ENCODE measurements at places on chromosomes 2 and 18.

DNA sequence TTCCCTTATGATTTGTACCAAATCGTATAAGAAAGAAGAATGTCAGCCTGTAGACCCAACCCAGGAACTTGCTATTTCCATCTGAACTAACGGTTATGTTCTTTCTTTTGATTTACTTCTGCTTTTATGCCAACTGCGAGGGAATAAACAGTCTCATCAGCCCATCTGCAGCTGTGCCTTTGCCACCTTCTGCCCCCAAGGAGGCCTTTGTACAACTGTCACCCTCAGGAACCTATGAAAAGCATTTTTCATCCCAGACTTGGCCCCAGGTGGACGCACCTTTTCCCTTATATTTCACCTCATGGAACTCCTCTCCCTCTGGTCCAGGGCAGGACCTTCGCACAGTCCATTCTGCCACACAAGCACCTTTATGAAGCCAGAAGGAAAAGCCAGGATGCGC, 109.8 kb downstream of the AOX1 start:
- DNase-seq = no peak

DNA sequence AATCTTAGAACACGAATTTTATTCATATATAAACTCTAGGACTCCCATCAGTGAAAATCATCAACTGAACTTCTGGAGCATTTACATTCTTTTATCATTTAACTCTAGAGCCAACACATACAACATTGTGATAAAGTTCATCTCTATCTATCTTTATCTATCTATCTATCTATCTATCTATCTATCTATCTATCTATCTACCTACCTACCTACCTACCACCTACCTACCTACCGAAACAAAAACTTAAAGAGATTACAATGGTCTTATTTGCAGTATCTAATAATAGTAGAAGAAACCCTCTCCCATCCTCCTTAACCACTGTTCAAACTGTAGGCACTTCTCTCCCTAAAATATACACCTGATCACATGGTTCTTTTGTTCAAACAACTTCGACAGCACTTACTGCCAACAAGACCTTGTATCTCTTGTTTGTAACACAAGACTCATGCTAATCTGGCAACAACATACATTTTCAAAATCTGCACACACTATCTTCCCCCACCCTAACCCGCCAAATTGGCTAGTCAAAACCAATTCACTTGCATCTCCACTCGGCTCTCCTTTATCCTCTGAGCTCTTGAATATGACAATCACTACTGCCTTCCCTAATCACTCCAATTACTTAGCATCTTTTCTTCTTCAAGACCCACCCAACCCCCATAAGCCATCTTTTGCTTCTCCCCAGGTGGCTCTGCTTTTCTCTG, 69.0 kb downstream of the GORASP2 start:
- no peak for DNase-seq

GRCh38 chr2:127527001-127527804, 914 bp upstream of the IWS1 start:
- no peak for DNase-seq

DNA sequence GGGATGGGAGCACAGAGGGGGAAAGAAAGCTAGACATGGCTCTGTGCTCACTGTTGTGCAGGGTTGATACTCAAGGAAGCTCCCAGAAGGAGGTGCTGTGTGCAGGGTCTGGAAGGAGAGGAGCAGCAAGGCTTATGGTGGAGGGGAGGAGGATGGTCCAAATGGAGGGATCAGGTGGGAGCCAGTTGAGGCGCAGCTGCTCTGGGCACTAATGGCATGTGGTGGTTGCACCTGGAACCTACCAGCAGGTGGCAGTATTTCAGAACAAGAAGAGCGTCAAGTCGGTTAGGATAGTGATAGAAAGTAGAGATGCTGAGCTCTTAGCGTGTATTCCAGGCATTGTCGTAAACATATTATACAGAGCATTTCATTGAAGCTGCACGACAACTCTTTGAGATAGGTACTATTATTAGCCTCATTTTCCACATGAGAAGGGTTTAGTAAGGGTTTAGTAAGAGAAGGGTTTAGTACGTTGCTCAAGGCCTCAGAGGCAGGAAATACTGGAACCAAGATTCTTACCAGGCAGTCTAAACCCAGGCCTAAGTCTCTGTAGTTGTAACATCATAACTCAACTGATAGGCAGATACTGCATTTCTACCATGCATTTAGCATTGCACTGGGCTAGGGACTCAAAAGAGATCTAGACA, 223.7 kb downstream of the CYP26B1 start:
- peak; percentile 36 for DNase-seq

DNA sequence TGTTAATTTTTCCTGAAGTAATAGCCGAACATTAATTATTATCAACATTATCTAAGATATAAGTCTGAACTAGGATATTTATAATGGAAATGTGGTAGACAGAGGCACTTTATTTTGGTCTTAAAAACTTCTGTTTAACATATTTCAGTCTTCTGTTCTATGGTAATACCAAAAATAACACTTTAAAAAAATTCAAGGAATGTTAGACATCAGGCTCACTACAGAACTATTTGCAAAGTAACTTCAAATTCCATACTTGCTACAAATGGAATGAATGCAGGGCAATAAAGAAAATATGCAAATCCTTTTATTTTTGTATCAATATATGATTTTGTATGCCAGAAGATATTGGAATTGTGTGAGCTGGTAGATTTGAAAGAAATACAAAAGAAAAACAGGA, 345.5 kb upstream of the DSEL start:
- no peak for DNase-seq

DNA sequence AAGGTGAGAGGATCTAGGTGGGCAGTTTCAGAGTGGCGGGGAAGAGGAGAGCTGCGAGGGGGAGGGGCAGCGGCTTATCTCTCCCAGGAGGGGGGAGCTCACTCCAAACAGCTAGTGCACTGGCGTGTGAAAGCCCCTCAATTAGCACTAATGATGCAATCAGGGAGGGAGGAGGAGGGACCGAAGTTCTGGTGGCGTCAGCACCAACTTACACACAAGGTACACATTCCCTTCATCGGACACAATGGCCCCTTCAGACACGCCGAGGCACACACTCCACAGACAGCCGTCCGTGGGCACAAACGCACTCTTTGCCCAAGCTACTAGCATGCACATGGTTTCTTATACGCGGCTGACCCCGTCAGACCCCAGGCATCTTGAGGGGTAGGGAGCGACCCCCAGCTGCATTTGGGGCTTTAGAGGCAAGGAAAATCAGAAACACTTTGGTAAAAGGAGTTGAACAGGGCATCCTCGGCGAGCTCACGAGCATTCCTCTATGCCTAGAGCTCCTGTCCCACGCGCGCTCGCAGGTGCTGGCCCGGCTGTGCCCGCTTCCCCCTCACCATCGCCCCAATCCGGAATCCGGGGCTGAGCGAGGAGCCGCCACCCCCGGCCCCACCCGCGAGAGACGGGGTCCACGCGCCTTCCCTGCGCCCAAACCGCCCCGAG, 868 bp upstream of the PKDCC start:
- peak; percentile 7 for DNase-seq

- DNase-seq = no peak
Observed at GRCh38 chr18:36314098-36314497, 16.6 kb downstream of the FHOD3 start.

GRCh38 chr2:230636684-230637271, 75.9 kb upstream of the CAB39 start:
- DNase-seq = no peak

- DNase-seq = no peak
Observed at GRCh38 chr2:132715386-132716351, 45.7 kb upstream of the LYPD1 start.

DNA sequence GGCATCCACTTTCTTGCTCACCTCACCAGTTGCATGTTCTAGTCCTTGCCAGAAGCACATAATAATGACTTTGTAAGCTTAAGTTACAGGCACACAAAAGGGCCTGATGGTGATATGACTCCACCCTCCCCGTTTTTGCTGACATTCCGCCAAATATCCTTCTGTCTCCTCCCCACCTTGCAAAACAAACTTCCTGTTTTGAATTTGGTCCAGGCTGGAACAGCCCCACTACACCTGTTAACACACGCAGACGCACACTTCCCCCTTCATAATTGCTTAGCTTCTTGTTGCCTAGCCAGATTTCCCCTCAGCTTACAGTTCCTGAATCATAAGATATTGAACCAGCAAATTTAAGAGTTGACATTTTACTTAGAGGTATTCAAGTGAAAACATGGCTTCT, at the start of gene MGAT5:
Gene MGAT5, plus strand, starts transcription at position 269 of the 400 bp plus-strand sequence. CDS start 332 bp downstream, outside the sequence.
- DNase-seq = no peak

DNA sequence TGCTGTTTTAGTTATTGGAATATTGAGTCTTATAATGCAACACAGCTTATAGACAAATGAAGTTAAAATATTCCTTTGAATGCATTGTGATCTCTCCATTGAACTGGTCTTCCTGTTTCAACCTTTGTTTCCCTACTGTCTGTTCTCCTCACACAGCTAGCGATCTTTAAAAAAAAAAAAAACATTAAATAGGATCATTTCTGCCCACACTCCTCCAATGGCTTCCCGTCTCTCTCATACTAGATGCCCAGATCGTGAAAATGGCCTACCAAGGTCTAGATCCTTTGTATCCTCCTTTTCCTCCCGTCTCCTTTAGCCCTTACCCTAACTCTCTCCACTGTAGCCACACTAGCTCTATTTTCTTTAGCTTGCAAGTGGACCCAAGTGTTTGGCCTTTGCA, 2.4 kb downstream of the FAM171B start:
- DNase-seq = no peak

DNA sequence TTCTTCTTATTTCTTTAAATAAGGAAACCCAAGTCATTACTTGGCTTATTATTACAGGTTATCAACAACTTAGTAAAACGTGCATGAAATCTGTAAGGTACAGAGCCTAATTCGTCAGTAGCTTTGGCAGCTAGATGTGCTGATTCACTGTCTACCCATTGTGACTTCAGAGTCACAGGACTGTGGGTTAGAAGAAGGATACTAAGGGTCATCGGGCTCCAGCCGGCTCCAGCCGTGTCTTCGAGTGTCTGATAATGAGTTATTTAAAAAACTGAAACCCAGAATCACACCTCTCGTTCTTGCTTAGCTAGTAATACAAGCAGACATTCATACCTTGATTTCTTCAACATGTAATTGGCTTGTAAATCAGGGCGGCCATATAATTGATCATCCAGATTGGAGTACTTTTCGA, 170.5 kb downstream of the FMNL2 start:
- no peak for DNase-seq

DNA sequence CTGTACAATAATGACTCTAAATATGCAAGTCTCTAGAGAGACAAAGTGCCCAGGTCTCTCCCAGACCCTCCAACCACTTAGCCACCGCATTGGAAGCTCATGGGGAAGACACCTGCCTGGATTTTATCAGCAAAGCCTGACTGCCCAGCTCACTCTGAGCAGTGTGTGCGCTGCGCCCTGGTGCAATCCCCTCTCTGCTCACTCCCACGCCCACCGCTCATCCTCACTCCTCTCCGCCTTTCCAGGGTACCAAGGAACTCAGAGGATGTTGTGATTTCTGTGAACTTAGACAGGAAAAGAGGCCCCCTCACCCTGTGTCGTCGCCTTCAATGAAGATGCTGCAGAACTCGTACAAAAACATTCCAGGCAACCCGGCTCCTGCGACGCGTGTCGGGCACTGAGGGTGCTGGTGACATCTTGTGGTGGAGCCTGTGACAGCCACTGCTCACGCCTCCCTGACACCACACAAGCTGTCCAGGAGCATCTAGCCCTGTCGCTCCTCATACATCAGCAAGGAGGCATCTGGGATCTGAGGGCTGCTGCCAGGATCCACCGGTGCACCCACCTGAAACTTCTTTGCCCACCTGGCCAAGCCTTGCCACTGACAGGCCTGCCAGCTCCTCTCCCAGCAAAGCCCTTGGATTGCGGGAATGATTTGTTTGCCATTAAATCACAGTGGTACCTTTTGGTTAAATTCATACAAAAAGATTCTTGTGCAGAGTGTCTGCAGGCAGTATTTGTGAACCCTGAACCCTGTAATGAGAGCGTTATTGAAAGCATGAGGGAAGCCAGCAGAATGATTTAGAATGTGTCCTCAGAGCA, 220.4 kb downstream of the ZNF516 start:
- DNase-seq = no peak

- no peak for DNase-seq
Observed at GRCh38 chr2:167592441-167592840, 655.0 kb downstream of the STK39 start.

DNA sequence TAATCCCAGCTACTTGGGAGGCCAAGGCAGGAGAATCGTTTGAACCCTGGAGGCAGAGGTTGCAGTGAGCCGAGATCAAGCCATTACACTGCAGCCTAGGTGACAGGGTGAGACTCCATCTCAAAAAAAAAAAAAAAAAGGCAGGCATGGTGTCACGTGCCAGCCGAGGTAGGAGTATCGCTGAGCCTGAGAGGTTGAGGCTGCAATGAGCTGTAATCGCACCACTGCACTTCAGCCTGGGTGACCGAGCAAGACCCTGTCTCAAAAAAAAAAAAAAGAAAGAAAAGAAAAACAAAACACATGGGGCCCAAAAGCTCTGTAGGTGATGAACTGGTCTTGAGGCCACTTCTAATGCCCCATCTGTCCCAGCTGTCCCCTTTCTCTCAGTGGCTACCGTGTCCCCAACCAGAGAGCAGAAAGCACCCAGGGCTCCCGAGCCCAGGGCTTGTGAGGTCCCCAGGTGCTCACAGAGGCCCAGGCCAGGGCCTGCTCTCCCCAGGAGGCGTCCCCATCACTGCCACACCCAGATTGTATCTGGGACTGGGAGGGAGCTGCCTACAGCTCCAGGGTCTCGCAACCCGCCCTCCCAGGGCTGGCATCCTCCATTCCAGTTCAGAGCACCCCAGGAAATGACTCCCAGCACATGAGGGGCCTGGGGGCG, 8.5 kb downstream of the KLHL30 start:
- DNase-seq = no peak

GRCh38 chr2:218645126-218645525, 14.3 kb downstream of the ZNF142 start:
- DNase-seq = no peak

DNA sequence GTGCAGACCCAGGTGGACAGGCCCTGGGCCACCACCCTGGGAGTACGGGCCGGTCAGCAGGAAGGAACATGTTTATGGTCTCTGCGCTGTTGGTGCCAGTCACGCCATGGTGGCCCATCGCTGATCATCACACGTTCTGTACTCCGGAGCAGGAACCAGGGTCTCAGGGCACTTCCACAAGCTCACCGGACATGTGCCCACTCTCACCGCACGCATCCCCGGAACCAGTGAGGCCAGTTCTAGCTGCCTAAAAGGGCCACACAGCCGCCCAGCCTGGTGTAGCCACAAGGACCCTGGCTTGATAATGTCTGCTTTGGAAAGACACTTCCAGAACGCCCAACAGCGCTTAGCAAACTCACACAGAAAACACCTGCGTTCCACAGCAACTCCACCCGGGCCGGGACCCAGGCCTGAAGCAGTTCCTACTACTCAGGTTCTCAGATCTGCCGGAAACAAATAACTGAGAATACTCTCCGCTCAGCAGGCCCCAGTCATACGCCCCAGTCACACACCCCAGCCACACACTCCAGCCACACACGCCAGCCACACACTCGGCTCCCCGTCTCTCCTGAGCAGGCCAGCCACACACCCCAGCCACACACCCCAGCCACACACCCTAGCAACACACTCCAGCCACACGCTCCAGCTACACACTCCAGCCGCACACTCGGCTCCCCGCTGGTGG, 123.3 kb downstream of the HDAC4 start:
- DNase-seq = no peak
